Activated CD4-positive, alpha-beta T cell treated with anti-CD3 and anti-CD28 coated beads for 24 hours (primary cell): ENCODE measurements at places on chromosomes 1 and 21.

DNA sequence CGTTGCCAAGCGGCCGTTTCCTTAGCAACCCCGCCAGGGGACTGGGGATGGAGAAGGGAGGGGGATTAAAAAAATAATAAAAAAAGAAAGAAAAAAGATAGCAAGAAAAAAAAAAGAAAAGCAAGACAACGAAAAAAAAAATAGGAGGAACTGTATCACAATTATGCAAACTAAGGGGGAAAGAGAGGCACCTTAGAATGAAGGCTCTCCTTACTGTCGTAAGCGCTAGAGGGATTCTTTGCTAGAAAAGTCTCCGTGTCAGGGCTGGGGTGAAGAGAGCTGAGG is 625 bp upstream of the NEGR1 start:
- no peak for DNase-seq

DNA sequence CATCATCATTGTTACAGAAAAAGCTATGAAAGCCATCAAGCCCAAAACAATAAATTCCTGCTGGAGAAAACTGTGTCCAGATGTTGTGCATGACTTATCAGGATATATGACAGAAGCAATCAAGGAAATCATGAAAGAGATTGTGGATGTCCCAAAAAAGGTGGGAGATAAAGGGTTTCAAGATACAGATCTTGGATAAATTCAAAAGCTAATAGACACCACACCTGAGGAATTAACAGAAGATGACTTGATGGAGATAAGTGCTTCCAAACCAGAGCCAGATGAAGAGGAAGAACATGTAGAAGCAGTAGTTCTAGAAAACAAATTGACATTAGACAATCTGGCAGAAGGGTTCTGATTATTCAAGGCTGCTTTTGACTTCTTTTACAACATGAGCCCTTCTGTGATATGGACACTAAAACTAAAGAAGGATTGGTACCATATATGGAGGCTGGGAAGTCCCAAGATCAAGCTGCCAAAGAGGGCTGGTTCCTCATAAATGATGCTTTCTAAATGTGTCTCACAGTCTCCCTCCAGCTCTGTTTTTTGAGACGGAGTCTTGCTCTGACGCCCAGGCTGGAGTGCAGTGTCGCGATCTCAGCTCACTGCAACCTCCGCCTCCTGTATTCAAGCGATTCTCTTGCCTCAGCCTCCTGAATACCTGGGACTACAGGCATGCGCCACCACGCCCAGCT is 32.1 kb upstream of the LRIG2 start:
- DNase-seq = no peak

- peak; percentile 6 for DNase-seq
These were observed 12.6 kb upstream of the OR6N2 start for GRCh38 chr1:158793604-158794003.

DNA sequence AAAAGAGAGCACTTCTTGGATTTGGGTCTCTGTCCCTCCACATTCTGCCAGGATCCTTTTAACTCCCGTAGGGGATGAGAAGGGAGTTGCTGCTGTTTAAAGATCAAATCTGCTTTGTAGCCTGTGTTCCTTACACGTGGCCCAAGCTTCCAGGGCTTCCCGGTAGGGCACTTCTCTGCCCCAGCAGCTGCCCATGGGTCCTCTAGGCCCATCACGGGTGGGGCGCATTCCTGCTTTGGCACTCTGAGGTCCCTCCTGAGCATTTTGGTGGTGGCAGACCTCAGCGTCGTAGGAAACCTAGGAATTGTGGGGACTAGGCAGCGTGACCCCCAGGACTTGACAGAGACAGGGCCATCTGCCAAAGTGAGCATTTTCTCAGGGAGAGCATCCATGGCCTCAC is 420.3 kb upstream of the VAMP3 start:
- DNase-seq = no peak

DNA sequence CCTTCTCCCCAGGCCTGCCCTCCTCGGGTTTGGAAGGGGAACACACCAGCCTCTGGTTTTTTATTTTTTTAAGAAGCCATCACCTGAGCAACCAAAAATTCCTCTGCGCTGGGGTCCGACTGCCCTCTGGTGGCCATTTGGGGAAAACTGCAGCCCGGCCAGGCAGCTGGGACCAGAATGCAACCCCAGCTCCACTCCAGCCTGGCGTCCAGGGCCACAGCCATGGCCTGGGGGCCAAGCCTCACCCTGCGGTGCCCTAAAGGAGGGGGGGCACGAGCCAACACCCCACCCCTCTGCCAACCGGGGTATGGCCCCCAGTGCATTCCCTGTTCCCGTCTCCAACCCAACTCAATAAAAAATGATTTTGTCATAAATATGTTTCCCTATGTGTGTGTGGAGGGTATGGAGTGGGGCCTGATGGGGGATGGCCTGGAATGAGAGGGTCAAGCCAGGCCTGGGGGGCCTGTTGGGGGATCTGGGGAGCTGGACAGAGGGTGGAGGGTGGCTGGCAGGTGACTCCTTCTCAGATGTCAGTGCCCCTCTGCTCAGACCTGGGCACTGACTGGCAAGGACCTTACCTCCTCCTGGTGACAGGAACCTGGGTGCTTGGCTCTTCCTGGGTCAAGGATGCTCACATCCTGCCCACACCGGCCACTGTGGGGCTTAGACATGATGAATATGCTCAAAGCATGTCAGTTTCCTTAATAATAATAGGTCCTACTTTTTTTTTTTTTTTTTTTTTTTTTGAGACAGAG is 3.2 kb downstream of the GPR3 start:
- peak; percentile 65 for DNase-seq

- peak; percentile 81 for DNase-seq
These were observed 378 bp upstream of the SMIM1 start for GRCh38 chr1:3772027-3772714.

DNA sequence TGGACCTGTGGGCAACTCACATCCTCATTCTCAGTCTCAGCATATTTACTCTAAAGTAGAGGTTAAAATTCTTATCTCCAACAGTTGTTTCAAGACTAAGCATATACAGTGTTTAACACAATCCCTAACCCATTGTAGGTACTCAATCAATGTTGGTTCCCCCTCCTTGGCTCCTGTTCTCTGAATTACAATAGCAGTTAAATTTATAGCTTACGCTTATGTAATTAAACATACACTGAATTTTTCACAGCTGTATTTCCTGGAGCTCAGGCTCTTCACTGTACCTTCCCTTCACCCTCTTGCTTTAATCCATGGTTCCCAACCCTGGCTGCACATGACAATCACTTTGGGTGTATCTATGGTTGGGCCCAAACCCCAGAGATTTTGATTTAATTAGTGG is 89.4 kb downstream of the LPAR3 start:
- no peak for DNase-seq

GRCh38 chr1:160607672-160608032 is 28.4 kb upstream of the CD84 start:
- DNase-seq = no peak

DNA sequence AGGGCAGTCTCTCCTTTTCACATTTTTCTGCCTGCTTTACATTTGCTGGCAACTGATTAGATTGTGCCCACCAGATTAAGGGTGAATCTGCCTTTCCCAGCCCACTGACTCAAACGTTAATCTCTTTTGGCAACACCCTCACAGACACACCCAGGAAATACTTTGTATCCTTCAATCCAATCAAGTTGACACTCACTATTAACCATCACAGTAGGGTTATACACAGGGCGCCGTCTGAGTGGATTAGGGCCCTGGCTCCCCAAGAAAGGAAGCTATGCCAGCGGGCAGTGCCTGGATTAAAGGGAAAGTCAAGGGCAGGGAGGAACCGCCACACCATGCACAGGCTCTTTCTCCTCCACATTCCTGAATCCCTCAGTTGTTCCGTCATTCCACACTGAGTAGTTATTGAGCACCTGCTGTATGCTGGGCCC is 56.2 kb downstream of the EVA1C start:
- no peak for DNase-seq

DNA sequence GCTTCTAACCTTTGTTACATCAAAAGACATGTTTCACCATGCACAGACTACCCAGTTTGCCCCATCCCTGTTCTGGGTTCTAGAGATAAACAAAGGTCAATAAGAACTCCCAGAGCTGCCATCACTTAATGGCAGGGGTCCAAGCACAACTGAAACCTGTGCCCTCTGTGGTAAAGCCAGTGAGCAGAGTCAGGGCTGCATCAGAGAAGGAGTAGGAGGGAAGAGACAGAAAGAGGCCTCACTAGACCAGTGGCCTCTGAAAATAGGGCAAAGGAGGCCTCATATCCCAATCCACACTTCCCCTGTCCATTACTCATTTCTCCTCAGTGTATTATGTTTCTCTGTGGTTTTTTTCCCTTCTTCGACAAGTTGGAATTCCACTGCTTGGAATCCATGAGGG is 10.2 kb downstream of the ATP1A2 start:
- no peak for DNase-seq

GRCh38 chr1:234001817-234002216 is 97.3 kb downstream of the SLC35F3 start:
- no peak for DNase-seq

- no peak for DNase-seq
These were observed 984.4 kb upstream of the NCAM2 start for GRCh38 chr21:20013851-20014250.

DNA sequence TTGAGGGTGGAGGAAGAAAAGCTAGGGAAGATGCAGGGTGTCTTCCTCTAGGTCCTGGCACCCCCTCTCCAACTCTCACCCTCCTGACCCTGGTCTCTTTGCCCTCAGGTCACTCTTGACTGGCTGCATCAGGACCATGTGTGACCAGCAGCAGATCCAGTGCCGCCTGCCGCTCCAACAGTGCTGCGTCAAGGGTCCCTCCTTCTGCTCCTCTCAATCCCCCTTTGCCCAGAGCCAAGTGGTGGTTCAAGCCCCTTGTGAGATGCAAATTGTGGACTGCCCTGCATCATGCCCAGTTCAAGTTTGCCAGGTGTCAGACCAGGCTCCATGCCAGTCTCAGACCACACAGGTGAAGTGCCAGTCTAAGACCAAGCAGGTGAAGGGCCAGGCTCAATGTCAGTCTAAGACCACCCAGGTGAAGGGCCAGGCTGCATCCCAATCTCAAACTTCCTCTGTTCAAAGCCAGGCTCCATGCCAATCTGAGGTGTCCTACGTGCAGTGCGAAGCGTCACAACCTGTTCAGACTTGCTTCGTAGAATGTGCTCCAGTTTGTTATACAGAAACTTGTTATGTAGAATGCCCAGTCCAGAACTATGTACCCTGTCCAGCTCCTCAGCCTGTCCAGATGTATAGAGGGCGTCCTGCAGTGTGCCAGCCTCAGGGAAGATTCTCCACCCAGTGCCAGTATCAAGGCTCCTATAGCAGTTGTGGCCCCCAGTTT is 1.8 kb downstream of the KPRP start:
- DNase-seq = no peak

GRCh38 chr1:61604684-61605083 is 120.3 kb downstream of the TM2D1 start:
- DNase-seq = no peak

DNA sequence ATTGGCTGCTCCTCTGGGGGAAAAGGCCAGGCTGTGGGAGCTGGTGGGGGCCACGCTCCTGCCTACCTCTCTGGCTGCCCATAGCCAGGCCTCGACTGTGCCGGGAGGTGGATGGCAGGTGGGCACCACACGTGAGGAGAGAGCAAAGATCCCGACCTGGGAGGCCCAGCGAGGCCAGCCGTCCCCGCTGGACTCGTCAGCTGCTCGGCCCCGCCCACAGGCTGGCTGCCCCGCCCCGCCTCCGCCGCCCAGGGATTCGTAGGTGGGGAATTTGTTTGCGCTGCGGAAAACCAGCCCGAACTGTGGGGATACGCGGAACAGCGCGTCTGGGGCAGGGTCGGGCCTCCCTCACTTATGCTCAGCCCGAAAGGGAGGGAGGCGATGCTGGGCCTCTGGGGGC is 31.7 kb downstream of the TP73 start:
- DNase-seq = no peak

DNA sequence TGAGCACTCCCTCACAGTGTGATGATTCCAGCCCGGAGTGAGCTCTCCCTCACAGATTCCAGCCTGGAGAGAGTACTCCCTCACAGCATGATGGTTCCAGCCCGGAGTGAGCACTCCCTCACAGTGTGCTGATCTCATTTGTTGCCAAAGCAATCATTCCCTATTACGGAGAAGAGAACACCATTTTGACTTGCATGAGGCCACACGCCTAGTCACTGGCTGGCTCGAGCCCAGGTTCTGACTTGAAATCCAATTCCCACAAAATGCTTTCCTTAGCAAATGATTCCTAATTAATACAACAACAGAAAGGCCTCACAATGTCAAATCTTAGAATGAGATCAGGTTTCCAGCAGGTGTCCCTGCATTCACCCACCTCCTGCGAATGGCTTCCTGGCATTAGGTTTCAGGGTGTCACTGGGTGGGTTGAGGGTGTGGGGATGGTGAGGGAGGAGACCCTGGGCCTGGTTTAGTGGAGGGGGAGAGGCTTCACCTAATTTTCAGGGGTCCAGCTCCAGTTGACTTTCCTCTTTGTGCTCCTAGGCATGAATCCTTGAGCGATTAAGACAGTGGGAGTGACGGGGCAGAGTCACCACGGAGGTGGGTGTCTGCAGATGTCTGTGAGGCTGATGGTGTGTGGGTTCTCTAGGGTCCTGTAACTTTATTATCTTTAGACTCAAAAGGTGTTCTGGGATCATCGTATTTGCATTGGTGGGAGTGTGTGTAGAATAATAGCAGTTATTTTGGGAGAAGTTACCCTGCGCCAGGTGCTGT is 158.5 kb downstream of the KCNJ6 start:
- no peak for DNase-seq

GRCh38 chr21:44574457-44575306 is 1.2 kb downstream of the KRTAP10-4 start:
- no peak for DNase-seq

GRCh38 chr1:25178917-25179561 is 53.3 kb downstream of the SYF2 start:
- no peak for DNase-seq

GRCh38 chr1:7869136-7869920 is 16.5 kb upstream of the UTS2 start:
- DNase-seq = no peak

DNA sequence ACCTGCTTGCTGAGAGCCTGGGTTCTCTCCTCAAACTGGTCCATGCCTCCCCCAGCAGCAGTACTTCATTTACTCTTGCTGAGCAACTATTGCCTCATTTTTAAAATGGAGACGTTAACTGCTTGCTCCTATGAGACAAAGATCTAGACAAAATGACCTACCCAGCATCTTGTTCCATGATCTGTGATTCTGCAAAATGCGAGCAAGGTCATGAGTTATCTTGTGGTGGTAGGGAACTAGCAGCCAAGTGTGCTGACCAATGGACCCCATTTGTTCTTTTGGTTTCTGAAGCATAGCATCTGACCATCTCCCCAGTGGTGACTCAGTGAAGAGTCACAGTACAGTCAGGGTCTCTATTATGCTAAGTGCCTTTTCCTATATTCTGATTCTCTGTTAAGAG is 40.4 kb downstream of the TBX15 start:
- no peak for DNase-seq

GRCh38 chr1:204067935-204068334 is 5.0 kb upstream of the SOX13 start:
- DNase-seq = no peak

- DNase-seq = no peak
These were observed 16.3 kb upstream of the KCNAB2 start for GRCh38 chr1:6029351-6029750.

DNA sequence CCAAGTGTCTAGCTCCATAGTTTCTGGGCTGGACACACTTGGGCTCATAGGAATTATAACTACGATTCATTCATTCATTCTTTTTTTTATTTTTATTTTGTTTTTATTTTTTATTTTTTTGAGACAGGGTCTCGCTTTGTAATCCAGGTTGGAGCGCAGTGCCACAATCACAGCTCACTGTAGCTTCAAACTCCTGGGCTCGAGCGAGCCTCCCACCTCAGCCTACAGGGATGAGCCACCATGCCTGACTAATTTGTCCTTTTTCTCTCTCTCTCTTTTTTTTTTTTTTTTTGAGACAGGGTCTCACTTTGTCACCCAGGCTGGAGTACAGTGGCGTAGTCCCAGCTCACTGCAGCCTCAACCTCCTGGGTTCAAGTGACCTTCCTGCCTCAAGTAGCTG is 42.3 kb downstream of the KCNAB2 start:
- no peak for DNase-seq
